ENCODE measurements at places on chromosomes 7 and 10.

DNA sequence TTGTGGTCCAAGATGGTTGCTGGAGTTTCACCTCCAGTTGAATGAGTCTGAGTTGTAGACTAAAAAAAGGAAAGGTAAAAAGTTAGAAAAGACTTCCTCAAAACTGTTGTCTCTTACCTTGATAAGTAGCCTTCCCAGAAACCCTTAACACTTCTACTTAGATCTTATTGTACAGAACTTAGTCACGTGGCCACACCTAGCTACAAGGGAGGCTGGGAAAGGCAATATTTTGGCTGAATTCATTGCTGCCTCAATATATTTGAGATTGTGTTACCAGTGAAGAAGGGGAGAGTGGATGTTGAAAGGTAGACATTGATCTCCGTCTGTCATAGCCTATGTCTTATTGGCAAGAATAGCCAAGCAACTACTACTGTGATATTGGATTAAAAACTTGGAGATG, 35.5 kb upstream of the VDAC2 start:
- no peak for DNase-seq

DNA sequence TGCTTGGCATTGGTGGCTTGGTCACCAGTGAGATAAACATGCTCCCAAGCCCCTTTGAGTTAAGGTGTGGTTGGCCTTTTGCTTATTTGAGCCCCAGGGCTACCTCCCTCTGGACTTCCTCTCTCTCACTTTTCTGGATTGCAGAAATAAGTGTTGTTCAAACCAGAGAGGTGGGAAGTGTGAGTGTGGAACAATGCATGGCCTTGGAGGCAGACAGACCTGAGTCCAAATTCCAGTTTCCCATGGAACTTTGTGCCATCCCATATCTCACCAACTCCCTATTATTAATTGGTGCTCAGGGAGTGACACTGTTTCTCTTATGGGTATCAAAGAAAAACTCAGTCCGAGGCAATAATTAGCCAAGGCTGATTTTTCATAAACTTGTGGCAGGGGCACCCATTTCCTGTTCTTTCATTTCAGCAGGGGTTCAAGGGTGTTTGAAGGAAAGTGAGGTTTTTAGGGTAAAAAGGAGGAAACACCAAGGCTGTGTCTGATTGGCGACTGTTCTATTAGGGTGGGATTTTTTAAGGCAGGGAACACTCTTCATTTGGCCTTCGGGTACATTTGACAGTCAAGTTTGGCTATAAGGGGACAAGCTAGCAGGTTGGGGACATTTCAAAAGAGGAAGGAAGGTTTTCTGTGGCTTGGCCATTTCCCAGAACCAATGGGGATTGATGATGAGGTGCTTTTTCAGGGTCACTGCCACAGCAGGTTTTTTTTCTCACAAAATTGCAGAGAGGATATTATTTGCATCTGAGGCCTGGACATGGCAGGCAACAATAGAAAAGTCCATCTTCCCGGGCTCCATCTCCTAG, 148.8 kb upstream of the NPY start:
- DNase-seq, result no peak

DNA sequence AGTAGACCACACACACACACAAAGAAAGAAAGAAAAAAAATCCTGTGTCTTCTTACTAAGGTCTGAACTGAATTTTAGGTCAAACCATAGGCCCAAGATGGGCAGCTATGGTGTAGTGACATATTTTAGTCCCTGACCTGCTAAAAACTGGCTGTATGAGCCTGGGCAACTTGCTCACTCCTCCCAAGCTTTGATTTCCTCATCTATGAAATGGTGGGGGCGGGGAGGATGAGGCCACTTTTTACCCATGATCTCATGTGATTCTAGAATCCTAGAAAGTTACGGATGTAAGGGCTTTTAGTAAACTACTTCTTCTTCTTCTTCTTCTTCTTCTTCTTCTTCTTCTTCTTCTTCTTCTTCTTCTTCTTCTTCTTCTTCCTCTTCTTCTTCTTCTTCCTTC, 6.1 kb upstream of the CCL24 start:
- no peak for DNase-seq

GRCh38 chr7:49443515-49443914, 329.9 kb upstream of the VWC2 start:
- DNase-seq, result no peak

GRCh38 chr7:116886543-116887156, 24.3 kb downstream of the CAPZA2 start:
- DNase-seq, result no peak

- DNase-seq, result peak; percentile 43
These were observed 81.2 kb upstream of the PPIF start for GRCh38 chr10:79266084-79266483.

DNA sequence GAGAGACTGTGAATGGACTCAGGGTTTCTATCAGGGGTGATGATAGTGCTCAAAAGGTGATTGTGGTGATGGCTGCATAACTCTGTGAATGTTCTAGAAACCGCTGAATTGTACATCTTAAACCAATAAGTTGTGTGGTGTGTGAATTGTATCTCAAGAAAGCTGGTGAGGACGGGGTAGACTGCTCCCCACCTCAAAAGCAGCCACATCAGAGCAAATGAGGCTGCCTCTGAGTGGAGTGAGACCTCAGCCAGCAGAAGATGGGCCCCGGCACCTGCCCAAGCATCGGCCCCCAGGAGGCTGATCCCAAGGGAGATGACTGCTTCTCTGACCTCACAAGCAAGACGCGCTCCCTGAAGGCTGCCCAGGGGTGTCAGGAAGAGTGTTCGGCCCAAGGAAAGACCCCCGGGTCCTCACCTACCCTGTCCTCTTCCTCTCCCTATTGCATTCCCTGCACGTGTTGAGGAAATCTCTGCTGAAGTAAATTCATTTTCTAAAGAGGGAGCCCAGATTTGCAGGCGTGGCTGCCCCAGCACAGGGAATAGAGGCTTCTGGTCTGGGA, 279.3 kb upstream of the SHH start:
- DNase-seq, result no peak

GRCh38 chr7:82390936-82391335, 52.6 kb downstream of the CACNA2D1 start:
- no peak for DNase-seq

DNA sequence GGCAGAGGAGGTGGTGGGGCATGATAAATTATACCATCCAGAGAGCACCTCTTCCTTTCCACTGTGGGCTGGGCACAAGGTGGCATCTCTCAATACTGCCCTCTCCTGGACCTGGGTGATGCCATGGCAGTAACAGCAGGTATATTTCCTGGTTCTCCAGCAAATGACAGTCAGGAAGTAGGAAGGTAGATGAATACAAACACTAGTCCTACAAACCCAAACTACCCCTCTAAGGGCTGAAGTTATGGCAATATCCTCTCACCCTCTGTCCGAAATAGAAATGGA, 1004.9 kb downstream of the KCNMA1 start:
- DNase-seq, result no peak

- DNase-seq, result no peak
These were observed 322.1 kb upstream of the RNF32 start for GRCh38 chr7:156318426-156318825.

DNA sequence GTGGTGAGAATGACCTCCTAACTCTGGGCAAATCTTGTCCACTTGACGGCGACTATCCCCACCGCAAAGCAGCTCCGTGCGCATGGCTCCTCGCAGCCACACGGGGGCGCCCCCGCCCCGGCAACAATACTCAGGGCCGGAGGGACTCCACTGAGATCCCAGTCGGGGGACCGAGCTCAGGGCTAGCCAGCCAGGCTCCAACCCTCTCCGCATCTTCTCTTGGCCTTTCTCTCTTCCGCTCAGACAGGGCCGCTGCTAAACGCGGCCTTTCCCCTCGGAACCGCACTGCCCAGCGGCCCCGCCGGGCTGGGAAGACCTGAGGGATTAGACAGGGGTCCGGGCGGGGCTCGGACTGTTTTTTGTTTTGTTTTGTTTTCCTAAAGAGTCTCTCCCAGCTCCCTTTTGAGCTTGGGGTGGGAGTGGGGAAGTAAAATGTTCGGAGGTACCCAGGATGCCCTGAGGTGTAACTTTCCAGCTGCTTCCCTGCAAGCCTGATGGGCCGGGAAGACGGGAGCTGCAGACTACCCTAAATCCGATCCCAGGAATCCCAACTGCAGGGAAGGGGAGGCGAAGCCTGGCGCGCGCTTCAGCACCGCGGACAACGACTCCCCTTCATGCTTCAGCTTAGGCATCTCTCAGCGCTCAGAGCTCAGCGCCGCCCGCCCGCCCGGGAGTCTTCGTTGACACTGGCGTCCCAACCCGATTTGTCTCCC, 2.7 kb downstream of the KCNIP2 start:
- DNase-seq, result peak; percentile 80

DNA sequence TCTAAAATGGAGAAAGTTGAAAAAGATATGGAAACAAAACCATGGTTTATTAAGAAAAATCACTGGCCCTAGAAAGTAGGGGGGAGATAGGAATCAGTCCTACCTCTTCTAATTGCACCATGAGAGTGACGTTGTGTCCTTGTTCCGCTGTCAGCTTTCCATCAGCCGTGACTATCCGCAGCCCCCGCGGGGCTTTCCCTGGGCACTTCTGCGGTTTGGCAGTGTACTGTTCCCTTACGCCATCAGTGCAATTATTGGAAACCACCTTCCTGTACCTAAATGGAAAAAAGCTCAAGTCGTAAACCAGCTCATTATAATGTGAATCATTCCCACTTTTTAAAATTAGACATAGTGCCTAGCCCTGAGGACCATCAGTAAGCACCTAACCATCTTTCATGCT, 512.2 kb downstream of the SORCS1 start:
- no peak for DNase-seq

DNA sequence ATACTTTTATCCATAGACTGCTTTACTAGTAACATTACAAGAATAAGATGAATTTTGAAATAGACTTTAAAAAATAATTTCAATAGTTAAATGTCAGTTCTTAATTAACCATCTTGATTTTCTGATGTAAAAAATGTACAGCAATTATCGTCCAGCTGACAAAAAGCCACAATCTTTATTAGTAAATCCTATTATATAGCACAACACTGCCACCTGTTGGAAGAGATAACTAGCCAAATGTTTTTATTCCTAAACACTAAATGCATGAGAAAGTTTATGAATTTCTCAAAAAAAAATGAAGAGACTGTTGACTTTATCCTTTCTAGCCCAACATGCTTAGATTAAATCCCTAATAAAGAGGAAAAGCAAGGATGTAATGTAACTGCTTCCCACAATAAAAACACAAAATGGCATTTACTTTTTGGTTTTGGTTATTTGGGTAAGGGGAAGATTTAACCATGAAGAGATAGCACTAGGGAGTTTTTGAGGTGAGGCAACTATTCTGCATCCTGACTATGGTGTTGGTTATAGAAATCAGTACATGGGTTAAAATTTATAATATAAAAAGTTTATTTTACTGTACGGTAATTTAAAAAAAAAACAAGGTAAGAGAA, 8.0 kb downstream of the COA1 start:
- no peak for DNase-seq

All from activated B cell treated with CpG ODN at 0.5 μM for 24 hours (primary cell).